ENCODE measurements at places on chromosomes 13 and 19.

- DNase-seq, result peak; percentile 10
These were observed 352.4 kb downstream of the KLF5 start for GRCh38 chr13:73411067-73411809.

- DNase-seq, result no peak
These were observed 63.8 kb downstream of the CHST8 start for GRCh38 chr19:33685541-33685940.

GRCh38 chr13:21202767-21203531 is 26.5 kb downstream of the MRPL57 start:
- DNase-seq, result peak; percentile 14

GRCh38 chr13:31764556-31764955 is 25.2 kb downstream of the RXFP2 start:
- DNase-seq, result no peak

DNA sequence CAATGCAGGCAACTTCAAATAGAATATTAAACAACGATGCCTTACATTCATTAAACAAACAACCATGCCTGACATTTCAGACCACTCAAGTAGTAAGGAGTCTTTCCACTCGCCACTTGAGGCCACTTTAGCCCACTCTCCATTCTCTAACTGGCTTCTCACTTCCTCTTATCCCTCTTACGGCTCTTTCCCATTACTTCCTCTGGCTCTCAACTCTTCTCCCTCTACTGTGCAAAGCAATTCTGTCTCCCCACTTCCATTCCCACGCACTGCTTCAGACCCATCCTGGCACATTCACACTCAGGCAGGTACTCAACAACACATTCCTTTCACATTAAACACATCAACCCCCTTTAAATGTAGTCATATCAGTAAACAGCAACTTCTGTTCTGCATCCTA is 229.8 kb upstream of the IPO5 start:
- DNase-seq, result no peak

GRCh38 chr13:114263578-114263977 is 17.8 kb upstream of the UPF3A start:
- DNase-seq, result peak; percentile 63

DNA sequence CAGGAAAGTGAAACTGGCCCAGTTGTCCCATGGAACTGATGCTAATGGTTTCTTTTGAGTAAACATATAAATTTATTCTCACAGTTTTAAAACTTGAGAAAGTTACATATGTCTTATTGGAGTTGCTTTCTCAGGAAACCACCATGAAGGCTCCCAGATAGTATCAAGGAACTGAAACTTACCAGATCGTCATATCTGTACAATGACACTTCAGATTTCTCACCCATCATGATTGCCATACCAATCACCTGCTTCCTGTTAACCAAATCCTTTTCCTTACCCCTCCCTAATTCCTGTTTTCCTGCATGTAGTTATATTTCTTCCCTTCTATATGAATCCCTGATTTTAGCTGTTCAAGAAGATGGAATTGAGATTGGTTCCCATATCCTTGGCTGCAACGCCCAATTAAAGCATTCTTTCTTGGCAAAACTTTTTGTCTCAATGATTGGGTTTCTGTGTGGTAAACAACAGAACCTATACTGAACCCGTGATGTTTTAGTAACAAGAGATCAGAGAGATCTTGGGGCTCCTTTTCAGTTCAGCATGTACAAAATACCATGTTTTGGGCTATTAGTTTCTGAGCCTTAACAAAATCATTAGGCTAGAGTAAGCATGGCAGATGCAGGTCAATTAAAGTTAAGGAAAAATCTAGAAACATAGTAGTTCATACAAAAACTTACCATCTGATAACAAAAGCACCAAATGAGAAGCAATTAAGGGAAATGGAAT is 781.3 kb upstream of the MIR17HG start:
- no peak for DNase-seq

DNA sequence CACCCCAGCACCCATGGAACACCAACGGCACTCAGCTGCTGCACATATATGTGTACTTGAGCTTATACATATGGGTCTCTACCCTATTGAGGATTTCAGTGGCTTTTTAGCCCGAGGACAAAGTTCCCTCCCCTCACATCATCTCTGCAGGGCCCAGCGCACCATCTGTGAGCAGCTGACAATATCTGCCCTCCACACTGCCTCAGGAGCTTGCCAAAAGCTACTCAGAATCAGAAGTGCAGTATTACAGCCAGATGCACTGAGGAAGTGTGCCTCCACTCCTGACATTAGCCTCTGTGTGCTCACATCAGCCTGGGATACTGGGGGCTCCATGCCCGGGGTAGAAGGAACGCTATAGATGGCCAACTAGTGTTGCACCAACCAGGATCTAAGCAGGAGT is 903.9 kb downstream of the UQCRFS1 start:
- no peak for DNase-seq

DNA sequence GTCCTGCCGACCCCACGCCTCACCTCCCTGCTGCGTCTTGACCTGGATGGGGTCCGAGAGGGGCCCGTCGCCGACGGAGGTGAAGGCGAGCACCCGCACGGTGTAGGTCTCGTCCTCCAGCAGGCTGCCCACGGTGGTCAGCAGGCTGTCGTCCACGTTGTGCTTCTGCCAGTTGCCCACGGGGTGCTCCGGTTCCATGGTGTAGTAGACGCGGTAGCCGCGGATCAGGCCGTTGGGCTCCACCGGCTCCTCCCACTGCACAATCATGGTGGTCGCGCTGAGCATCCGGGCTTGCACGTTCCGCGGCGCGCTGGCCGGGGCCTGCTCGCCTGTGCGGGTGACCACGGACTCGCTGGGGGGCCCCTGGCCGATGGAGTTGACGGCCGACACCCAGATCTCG is 96.7 kb downstream of the PTPRS start:
- no peak for DNase-seq

- DNase-seq, result no peak
These were observed 22.4 kb downstream of the SIPA1L3 start for GRCh38 chr19:37929355-37929923.

DNA sequence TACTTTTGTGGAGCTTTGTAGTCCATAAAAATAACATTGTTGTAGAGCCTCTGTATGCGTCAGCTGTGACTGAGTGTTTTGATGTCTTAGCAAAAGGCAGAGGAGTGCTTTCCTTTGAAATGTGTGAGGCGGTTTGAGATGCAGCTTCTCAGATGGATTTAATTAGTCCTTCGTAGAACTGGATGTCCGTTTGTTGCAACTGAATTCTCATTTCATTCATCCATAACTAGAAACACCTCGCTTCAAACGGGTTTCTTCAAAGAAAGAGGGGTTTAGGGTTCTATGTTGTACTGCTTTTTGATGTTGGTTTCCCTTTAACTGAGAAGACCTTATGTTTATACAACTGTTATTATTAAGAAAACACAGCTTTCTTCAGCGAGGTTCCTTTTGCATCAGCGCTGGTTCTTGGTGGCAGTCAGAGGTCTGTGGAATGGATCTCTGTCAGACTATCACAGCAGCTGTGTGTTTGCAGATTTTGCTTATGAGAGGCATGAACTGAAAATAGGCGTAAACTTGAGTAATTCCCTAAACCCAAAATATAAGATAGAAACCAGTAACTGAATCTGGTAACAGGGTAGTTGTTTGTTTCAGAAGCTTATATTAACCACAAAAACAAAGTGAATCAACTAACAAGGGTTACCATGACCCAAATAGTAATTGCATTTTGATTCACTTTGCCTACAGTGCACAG is 194.4 kb downstream of the GGACT start:
- DNase-seq, result peak; percentile 91

Measured in LHCN-M2 (cell line).